T-helper 2 cell (primary cell): ENCODE measurements at places on chromosomes 13 and 19.
A peak's percentile ranks its signal among the peaks of the same experiment; 100 is the strongest.

- no peak for DNase-seq
These were observed 838 bp downstream of the PPP2R1A start for GRCh38 chr19:52190487-52191293.

DNA sequence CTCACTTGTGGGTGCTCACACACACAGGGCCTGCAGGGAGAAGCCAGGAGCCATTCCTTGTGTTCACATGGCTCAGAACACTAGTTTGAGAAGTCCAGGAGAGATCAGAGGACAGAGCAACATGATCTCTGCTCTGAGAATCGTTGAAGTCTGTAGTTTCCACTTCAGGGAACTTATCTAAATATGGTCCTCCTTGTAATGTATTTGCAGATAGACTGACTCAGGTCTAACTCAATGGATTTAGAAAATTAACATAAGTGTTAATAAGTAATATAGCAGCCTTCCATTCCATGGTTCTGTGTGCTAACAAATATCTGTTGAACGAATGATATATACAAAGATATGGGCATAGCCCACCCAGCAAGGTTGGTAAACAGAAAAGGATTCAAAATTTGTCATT lies 119.8 kb upstream of the STARD13 start:
- DNase-seq, result no peak

DNA sequence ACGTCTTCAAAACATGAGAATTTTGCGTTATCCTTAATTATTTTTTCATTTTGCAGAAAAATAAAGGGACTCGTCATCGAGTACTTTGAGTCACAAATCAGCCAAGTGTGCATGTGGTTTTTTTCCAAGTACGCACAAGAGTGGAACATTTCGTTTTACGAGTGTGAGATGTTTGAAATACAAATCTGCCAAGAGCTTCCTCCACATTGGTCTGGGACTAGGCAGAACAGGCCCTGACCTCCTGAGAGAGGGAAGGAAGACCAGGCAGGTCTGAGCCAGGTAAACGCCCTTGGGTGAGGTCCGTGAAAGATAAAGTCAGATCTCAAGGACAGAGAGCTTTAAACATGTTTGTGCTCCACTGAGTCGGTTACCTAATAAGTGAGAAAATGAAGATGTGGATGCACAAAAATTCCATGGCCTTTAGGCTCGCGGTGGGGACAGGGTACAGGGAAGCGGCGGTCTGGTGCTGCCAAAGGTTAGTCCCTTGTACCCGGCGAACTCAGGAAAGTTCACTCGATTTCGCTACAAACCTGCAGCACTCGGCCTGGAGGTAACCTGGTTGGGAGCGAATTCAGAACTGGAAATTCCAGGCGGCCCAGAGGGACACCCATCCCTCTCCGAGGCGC lies 473 bp upstream of the ITM2B start:
- DNase-seq, result peak; percentile 17

DNA sequence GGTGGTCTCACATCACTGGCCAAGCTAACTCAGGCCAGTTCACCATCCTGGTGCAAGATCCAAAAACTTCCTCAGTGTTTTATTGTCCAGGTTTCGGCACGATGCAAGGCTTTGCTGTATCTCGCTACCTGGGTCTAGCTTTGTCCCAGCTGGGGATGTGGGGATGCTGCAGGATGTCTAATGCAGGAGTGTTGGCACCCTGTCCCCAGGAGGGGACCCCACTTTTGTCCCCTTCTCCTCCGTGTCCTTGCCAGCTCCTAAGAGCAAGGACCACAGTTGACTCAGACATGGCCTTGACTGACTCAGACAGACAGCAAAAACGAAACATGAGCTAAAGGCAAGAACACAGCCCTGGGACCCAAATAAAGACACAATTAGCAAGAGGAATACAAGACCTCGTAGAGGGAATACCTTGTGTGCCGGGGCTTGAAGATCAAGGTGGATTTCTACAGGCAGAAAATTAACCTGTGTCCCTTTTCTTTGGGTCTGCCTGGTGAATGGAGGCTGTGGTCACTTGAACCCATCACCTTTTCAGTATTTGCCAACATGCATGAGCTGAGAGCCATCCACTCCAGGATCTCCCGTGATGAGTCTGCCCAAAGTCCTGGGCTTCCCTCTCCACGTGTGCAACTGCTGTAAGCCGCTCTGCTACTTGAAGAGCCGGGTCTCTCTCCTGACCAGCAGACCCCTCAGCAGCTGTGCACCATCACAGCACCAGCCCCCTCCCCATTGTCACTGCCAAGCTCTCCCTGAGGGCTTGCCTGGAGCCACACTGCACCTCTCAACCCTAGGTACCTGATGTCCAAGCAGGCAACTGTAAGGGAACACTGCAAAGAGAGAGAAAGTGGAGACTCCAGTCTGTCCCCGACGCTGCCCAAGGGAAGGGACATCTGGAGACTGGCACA lies 149.5 kb upstream of the ZNF507 start:
- DNase-seq, result no peak

DNA sequence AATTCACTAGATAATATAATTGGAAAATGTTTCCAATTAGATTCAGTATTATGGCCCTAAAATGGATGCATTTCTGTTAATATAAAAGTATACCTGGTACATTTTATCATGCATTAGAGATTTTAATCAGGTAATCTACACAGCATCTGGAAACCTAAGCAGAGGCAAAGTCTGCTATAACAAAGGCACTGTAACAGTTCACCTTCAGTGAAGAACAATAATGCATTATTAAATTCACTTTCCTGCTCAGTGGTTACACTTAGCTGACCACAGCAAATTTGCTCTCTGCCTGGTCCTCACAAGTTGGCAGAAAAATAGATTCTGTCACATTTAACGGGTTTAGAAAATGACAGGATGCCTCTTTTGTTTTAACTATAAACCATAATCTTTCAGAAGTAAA lies 326.9 kb downstream of the DACH1 start:
- no peak for DNase-seq

DNA sequence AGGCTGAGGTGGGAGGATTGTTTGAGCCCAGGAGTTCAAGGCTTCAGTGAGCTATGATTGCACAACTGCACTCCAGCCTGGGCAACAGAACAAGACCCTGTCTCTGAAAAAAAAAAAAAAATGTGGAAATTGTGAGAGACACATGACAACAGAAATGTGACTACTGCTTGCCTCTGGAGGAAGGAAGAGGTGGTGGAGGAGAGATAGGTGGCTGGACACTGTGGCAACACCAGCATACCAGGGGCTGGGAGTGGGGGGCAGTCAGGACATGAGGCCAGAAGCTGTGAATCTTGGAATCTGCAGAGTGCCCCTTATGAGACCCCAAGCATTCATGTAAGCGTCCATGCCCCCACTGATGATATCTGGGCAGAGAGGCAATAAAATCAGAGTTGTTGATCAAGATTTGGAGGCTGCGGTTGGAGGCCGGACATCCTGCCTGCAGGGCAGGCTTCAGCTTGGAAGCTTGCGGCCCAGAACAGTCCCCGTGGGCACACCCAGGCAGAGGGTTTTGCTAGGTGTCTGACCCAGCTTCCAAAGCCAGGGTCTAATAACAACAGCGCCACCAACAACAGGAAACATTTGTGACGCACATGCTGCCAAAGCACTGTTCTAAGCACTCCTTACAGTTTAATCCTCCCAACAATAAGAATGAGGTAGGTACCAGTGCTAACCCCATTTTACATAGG lies 16.9 kb downstream of the FAM187B start:
- peak; percentile 35 for DNase-seq

- no peak for DNase-seq
These were observed 161.9 kb upstream of the TSHZ3 start for GRCh38 chr19:31511098-31511497.

GRCh38 chr13:108674771-108675170 lies 45.4 kb downstream of the MYO16 start:
- no peak for DNase-seq

DNA sequence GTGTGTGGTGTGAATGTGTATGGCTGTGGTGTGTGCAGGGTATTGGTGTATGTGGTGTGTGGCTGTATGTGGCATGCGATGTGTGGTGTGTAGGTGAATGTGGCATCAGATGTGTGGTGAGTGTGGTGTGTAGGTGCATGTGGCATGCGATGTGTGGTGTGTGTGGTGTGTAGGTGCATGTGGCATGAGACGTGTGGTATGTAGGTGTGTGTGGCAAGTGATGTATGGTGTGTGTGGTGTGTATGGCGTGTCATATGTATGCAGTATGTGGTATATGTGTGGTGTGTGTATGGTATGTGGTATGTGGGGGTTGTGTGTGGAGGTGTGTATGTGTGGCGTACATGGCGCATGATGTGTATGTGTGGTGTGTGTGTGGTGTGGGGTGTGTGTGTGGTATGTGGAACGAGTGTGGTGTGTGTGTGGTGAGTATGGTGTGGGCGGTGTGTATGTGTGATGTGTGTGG lies 63.4 kb downstream of the PEPD start:
- DNase-seq, result peak; percentile 5
